NCI-H226 (cell line): ENCODE measurements at places on chromosomes 2 and 18.

GRCh38 chr2:216429428-216429827, 17.1 kb downstream of the SMARCAL1 start:
- DNase-seq, result no peak

DNA sequence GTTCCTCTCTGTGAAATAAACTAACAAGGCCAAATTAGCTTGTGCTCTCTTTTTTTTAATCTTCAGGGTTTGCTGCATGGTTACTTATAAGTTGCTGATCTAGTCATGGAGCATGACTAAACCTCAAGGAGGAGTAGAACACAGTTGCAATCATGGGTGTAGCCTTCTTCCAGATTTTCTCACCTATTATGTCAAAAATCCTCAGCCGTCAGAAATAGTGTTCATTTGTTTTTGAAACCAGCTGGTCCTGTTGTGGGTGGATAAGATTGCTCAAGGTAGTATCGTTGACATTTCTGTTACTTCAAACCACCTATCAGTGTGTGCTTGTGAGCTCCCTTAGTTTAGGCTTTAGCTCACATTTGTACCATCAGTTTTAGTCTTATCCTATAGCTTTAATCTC, 11.2 kb downstream of the RELCH start:
- DNase-seq, result no peak

GRCh38 chr2:29304399-29305060, 189.3 kb downstream of the CLIP4 start:
- DNase-seq, result peak; percentile 31

DNA sequence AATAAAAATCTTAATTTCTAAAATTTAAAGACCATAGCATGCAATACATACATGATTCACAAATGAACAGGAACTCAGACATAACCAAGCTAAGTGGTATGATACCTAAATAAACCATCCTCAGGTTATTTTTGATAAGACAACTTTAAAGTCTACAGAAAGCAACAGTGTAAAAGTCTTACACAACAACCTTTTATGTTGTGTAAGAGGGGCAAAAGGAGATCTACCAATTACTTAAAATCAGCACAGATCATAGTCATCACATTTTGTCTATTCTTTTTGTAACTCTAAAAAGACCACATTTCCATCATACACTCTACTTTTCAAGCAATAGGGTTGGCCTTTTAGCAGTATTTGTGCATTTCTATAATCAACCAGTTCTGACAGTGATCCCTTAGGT, 16.3 kb downstream of the SP3 start:
- DNase-seq, result no peak

- DNase-seq, result no peak
Observed at GRCh38 chr18:67553437-67553836, 36.9 kb upstream of the DSEL start.

GRCh38 chr2:233925402-233925801, 8.2 kb downstream of the TRPM8 start:
- DNase-seq, result no peak

- DNase-seq, result no peak
Observed at GRCh38 chr2:201250741-201251140, 9.6 kb upstream of the CASP8 start.

DNA sequence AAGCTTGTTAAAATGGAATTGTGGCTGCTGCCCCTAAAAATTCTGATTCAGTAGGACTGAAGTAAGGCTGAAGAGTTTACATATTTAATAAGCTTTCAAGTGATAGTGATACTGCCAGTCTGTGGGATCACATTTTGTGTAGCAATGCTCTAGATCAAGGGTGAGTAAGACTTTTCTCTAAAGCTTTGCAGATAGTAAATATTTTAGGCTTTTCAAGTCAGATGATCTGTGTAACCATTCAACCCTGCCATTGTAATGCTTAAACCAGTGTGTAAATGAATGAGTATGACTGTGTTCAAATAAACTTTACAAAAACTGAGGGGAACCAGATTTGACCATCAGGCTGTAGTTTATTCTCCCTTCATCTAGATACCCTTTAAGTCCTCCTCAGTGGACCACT, 92.7 kb downstream of the PIK3C3 start:
- peak; percentile 2 for DNase-seq

DNA sequence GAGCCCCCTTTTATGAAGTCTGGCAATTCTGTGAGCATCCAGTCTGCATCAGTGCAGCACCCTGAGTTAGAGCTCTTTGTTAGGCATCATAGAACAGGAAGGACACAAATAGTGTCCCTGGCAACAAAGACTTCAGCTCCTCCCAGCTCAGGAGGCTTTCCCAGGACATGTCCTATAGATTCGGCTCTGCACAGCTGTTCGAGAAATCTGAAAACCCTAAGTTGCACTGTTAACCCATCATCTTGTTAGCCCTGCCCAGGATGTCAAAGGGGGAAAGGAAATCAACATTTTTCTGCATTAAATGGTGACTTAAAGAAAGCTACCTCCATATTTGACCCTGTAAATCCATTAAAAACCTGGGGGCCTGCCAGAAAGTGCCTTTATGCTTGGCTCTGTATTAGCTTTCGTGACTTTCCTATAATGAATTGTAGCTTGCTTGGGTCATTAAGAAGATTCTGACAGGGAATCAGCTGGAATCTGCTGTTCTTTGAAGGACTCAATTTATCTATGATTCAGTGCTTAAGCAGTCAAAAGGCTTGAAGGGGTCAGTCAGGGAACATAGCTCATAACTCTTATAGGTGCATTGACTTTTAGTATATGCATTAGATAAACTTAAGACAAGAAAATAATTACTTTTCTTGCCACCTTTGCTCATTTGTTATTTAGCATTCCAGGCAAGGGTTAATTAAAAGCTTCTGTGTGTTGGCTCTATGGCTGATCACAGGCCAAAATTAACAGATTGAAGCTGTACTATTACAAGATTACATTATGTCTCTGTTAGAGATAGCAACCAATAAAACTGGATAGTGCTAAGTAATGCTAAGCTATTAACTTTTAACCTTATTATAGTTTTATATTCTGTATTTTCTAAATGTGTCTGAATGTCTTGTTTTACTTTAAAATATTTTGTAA, 20.6 kb downstream of the ERMN start:
- peak; percentile 84 for DNase-seq
